Stromal cell of bone marrow (primary cell): ENCODE measurements at places on chromosomes 13 and 19.

DNA sequence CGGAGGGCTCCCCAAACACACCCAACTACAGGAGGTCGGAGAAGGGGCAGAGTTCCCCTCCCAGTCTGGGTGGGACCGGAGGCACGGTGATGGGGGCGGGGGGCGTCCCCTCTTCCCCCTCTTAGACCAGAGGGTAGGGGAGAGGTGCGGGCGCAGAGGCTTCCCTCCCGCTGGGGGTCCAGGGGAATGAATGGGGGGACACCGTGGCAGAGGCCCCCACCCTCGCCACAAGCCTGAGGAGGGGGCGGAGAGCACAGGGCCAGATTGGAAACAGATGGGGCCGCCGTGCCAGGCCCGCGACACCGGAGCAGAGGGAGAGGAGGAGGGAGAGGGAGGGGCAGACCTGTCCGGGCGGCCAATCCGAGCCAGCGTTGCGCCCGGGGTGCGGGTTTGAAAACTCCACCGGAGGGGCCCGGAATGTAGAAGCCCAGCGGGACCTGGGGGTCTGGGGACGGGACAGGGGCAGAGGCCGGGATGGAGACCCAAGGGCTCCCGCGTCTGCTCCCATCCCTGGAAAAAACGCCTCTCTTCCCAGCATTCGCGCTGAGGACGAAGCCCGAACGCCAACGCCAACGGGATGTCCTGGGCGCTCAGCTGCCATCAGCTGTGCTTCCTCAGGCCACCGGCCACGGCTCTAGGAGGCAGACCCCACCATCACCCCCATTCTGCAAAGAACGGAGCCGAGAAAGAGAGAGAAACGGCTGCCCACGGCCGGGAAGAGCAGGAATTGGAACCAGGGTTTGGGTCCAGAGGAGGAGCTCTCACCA, 46.8 kb downstream of the PTPRS start:
- no peak for DNase-seq

DNA sequence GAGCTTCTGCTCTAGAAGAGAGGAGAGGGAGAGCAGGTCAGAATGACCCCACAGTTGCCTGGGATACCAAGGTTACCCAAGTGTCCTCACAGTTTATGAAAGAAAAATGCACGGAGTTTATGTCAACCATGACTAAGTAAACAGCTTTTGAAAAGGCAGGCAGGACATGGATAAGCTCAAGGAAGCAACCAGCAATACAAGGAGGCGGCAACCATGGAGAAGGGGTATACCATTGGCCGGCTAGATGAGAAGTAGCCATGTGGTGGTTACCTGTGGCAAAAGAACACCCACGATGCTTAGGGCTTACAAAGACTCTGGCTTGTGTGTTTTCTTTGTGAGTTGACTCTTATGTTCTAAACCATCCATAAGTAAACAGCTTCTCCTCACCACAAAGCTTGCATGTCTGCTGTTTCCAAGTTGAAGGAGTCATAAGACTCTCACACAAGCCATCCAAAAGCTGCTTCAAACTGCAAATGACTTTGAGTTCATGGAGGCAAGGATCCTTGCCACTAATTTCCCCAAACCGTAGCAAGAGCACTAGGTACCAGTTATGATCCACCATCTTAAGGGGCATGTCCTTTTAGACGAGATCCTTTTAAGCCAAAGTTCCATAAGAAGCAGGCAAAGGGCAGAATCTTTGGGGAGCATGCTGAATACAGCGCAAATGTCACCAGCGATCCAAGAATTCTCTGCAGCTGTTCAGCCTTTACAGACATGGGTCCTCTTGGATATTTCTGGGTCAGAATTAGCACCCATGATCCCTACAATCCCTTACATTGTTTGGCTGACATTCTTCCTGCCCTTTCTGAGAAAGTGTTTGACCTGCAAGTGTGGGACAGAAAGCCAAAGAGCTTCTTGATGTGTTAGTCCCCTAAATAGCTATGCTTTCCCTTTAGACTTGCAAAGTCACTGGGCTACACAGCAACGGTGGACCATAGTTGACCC, 74.8 kb upstream of the IPO5 start:
- DNase-seq, result no peak

DNA sequence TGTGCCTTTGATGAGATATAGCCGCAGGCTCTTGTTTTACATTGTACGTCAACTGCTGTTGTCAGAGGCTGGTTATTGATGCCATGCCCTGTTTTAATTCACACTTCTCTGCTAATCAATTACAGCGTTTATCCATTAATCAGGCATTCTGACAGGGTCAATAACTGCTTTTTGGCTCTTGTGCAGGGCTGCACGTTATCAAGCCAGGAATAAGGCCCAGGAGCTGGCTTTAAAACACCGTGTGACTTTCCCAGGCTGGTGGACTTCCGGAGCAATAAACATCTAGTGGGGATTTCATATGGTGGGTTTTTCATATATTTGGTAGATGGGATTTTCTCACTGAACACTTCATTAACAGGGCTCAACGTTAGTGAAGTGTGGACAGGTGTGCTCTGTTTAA, 221.7 kb downstream of the TM9SF2 start:
- DNase-seq, result no peak

GRCh38 chr19:53518716-53519115, 19.2 kb upstream of the ZNF331 start:
- DNase-seq, result no peak

DNA sequence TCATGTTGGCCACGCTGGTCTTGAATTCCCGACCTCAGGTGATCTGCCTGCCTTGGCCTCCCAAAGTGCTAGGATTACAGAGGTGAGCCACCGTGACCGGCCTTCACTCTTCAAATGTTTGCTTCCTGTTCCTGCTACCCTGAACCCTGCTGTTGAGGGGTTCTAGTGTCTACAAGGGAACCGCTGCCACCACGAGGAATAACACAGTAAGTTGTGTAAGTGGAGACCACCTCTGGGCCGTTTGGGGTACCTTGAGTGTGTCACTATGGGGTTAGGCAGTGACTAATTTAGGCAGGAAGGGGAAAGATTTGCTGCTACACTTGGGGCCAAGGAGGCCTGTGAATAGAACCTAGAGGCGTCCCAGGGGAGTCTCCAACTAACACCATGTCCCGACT, 2.2 kb upstream of the MYADM start:
- DNase-seq, result no peak

DNA sequence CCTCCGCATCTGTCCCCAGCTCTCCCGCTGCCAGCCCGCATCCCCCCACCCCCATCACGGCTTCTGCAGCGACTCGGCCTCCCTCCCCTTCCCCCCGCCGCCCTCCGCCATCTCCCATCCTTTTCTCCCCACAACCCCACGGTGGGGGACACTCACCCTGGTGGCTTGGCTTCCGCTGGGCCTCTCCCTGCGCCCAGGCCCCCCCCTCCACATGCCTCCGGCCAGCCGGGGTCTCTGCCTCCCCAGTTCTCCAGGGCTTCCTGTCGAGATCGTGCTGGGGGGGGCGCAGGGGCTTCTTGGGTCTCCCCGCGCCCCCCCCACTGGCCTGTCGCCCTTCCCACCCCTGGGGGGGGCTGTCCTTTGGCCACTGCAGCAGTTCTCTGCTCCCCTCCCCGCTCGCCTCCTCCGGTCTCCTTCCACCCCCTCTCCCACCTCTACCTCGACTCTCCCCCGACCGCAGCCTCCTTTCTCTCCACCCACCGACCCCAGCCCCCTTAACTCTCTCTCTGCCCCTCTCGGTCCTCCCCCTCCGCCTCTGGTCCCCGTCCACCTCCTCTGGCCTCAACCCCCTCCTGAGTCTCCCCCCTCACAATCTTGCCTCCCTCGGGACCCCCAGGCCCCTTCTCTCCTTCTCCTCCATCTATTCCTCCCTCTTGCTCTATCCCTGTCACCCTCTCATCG, 17.1 kb downstream of the LRRC4B start:
- DNase-seq, result no peak

- no peak for DNase-seq
Measured at GRCh38 chr13:29542381-29542780, 53.1 kb downstream of the SLC7A1 start.

GRCh38 chr13:89465366-89465765, 1794.2 kb downstream of the SLITRK5 start:
- DNase-seq, result peak; percentile 3

GRCh38 chr13:47110833-47111240, 214.0 kb upstream of the HTR2A start:
- no peak for DNase-seq

GRCh38 chr19:9986787-9987281, 23.5 kb downstream of the COL5A3 start:
- DNase-seq, result peak; percentile 70
